ENCODE measurements at places on chromosomes 4 and X. TPM values are rescaled to one million over a fixed set of nuclear protein-coding genes. Genes with fewer than 3 reads are reported as not detected.
A peak's percentile ranks its signal among the peaks of the same experiment; 100 is the strongest.

GLOD5 gene
- 0.27 TPM for total RNA-seq

DNA sequence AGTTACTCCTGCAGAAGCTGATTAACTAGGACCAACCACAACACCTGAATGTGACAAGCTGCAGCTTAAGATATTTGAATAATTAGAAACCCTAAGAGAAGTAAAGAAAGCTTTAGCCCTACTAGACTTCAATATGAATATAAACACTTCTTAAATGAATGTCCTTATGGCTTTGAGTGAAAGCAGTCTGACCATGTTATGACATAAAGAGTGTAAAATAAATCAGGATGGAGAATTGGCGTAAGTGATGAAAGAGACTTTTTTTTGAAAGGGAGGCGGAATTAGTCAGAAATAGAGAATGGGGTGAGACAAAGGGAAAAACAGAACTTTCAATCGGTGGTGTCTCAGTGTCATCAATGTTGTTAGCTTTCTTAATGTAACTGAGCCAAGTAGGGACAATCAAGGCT is 117.2 kb upstream of the MAGEB16 start:
- no peak for DNase-seq

DNA sequence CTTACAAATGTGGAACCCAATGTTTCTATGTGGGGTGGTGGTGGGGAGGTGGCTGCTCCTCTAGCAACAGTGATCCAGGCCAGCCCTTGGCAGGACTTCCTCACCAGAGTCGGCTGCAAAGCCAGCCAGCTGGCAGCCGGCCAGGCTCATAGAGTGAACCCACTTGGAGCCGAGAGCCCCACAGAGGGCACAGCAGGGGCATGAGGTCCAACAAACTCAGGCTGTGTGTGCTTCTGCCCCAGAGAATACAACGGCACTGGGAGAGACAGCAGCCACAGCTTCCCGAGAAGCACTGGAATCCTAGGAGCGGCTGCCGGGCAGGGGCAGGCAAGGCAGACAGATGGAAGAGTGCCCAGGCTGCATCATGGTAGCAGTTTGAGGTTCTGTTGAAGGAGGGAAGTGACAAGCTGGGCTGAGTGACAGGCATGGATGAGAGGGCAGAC is 23.5 kb upstream of the SOWAHD start:
- DNase-seq, result no peak

- DNase-seq, result no peak
Measured at GRCh38 chr4:46870411-46870810, 38.6 kb downstream of the COX7B2 start.

DNA sequence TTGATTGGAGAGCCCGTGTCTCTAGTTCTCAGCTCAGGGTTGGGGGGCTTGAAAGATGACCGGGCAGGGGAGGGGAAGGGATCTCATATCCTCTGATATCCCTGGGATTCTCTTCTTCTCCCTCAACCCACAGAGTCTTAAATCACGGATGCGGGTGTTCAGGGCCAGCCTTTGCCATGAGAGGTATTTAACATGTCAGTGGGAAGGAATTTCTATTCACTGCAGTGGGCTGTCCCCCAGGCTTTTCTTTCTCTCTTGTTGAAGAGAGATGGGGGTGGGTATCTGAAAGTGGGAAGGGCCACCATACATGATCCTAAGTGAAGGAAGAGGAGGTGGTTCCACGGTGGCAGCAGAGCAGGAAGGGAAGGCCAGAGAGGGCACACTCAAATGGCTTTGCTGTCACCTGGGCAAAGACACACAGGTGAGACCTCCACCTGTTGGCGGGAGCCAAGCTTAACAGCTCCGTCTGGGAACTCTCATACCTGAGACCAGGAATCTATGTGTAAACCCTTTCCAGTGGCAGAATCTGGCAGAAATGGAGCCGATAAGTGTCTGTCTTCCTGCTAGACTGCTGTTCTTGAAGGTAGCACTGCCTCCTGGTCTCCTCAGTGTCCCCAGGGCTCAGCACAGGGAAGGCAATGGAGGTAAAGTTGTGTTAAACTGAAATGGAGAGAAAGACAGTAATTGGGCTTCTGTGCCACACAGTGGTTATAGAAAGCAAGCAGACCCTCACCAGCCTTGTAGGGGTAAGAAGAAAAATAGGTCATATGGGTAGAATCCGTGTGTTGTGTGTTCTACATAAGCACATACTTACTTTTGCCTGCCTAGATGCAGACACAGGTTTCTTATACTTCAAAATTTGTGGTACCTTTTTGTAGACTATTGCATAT is 49.4 kb downstream of the RHOH start:
- peak; percentile 36 for DNase-seq

DNA sequence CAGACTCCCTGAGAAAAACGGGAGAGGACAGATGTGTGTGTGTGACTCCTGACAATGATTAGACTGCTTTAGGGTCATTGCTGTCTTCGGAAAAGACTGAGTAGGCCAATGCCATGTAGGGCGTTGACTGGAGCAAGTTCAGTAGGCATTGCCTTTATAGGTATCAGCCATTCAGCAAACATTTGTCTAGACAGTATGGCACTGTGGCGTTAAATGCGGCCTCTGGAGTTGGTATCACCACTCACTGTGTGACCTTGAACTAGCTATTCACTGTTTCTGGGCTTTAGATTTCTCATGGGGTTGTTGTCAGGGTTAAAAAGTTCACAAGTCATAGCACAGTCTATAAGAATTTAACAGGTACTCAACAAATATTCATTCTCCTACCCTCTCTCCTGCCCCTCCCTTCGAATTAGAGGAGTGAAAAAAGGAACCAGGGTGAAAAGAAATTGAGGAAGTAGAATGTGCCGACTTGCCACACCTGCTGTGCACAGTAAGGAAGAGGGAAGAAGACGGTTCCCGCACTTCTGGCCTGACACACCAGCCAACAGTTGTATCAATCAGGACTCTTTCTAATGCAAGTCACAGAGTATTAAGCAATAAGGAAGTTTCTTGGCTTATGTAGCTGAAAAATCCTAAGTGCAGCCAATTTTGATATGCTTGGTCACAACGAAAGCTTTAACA is 83.2 kb upstream of the PLAC8 start:
- no peak for DNase-seq

DNA sequence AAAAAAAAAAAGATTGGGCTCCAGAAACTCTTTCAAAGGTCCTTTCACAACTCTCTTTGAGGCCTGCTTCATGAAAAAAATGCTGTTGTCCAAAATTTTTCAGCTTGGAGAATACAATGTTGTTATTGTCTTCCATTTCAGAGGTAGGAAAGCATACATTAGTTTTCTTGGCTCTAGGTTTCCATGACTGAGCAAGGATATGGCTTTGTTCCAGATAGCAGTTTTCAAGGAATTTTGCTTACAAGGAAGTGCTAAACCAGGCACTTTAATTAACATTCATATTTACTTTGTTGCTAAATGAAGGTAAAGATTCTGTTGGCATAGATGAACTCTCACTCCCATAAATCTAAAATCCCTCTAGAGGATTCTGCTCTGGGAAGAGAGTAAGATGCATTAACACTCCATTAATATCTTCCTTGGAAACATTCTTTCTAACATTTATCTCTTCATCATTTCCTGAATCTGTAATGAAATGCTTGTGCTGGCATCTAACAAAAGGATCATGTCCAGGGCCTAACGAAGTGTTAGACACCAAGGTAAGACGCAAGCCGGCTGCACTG is 118.4 kb downstream of the COL25A1 start:
- DNase-seq, result no peak

PRRG1 gene
- total RNA-seq, result 6.7 TPM

- DNase-seq, result peak; percentile 27
Measured at GRCh38 chr4:139550724-139551429, 5.1 kb downstream of the SETD7 start.

TBC1D8B gene
- 5.8 TPM for total RNA-seq

GRCh38 chr4:683982-684622 is 4.8 kb downstream of the SLC49A3 start:
- DNase-seq, result peak; percentile 89

MAGEE2 gene
- not detected for total RNA-seq

GRCh38 chrX:9899640-9900111 is 67.5 kb upstream of the CLDN34 start:
- no peak for DNase-seq

S100P gene
- not detected for total RNA-seq

DNA sequence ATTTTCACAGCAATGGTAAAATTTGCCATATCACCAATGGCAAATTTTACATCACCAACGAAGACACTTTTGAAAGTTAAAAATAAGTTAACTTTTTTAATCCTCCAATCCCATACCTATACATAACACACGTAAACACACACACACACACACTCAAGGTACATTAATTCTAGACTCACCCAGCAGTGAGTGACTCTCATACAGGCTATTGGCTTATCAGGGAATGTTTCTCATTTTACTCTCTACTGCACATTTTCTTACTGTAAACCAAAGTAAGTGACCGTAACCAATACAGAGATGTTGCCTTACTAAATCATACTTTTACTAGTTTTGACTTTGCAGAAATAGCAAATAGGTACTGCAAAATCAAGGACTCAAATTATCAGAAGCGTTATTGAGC is 2.3 kb downstream of the VEGFC start:
- DNase-seq, result no peak

DNA sequence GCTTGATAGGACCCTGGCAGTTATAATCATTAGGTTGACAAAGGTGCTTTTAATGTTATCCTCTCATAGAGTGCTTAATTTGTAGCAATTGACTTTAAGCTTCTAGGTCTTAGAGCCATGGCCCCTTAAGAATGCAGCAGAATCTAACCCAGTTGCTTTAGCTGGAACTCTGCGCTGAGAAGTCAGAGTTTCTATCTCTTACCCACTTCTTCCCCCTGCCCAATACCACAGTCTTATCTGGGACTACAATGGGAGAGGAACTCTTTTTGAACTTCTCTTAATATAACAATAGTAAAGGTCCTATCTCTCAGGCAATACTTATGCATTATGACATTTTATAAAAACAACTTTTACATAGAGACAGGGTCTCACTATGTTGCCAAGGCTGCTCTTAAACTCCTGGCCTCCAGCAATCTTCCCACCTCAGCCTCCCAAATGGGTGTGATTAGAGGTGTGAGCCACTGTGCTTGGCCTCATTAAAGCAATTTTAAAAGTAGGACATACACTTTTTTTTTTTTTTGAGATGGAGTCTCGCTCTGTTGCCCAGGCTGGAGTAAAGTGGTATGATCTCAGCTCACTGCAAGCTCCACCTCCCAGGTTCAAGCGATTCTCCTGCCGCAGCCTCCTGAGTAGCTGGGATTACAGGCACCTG is 1.8 kb downstream of the TLR10 start:
- no peak for DNase-seq

DNA sequence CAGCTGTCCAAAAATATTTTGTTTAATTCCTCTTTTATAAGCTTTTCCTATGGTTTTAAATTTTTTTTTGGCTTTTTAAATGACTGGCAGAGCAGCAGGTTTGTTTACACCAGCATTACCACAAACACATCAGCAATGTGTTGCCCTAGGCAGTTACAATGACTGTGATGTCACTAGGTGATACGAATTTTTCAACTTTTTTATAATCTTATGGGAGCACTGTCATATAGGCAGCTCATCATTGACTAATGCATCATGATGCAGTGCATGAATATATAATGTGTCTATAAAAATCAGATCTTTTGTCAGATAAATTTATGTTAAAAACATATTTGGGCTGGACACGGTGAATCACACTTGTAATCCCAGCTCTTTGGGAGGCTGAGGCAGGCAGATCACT is 231.6 kb upstream of the SLIT2 start:
- no peak for DNase-seq

- DNase-seq, result peak; percentile 59
Measured at GRCh38 chr4:186132577-186133242, 28.2 kb downstream of the FAM149A start.

- DNase-seq, result no peak
Measured at GRCh38 chr4:128880662-128881061, 71.2 kb downstream of the JADE1 start.

GRCh38 chrX:455199-455598 is 68.5 kb upstream of the PPP2R3B start:
- no peak for DNase-seq

DNA sequence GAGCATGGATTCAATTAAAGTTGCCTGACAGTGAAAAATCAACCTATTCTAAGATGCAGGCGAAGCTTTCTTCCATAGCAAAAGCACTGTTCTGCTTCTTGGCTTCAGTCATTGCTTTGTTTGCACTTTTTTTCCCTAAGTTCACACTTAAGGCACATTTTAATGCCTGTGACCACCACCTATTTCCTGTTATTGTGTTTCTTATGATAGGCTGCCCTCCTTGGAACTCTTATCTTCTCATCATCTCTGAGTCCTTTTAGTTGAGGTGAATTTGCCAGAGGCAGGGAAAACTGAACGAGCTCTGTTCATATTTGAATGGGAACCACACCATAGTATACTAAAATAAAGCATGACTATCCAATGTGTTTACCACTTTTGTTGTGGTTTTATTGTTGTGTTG is 119.8 kb downstream of the SPCS3 start:
- DNase-seq, result no peak

RBMXL3 gene
- total RNA-seq, result not detected

HSD17B13 gene
- total RNA-seq, result 0.25 TPM

DNA sequence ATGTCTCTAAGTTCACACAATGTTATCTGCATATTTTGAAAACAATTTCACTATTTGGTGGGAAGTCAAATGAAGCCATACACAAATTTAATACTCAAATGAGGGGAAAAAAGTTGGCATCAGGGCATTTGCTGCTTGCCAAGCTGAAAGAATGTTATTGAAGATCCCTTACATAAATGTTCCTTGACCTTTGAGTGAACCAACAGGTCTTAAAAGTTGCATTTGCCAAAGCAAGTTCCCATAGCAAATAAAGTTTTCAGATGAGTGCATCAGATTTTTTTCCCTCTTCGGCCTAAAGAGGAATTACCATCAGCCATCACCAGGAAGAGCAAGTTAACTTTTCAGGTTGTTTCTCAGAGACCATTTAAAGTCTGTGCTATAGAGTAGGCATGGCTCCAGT is 115.9 kb downstream of the COX18 start:
- DNase-seq, result no peak

EVC2 gene
- total RNA-seq, result 4.8 TPM

C4orf51 gene
- total RNA-seq, result 15.4 TPM

PABPC5 gene
- 1.7 TPM for total RNA-seq

GRCh38 chrX:43481576-43481975 is 174.5 kb upstream of the MAOA start:
- no peak for DNase-seq

- peak; percentile 83 for DNase-seq
Measured at GRCh38 chr4:8110071-8110986, 48.3 kb downstream of the ABLIM2 start.

GRCh38 chr4:79272761-79273160 is 53.1 kb downstream of the NAA11 start:
- no peak for DNase-seq

GRCh38 chr4:955161-955921 is 18.0 kb downstream of the DGKQ start:
- no peak for DNase-seq

EPGN gene
- total RNA-seq, result not detected

All from WTC11 (cell line).